AG04450 (cell line): ENCODE measurements at places on chromosomes 6 and 20.

DNA sequence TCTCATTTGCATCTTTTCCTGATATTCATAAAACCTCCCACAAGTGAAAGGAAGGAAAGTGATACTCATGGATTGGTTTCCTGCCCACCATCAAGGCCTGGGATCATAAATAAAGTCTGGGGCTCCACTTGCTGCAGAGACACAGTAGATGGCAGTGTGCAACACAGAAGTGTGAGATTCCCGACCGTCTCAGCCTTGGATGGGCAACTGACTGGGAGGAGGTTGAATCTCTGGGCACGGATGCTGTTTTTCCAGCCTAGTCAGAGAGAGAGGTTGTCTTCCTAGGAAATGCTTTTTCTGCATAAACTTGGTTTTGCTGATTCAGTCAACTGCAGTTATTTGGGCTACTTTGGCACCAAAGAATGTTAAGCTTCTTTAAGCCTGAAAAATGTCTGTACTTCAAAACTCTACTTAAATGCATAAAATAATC, 9.9 kb upstream of the RFPL4B start:
- DNase-seq: peak; percentile 52

DNA sequence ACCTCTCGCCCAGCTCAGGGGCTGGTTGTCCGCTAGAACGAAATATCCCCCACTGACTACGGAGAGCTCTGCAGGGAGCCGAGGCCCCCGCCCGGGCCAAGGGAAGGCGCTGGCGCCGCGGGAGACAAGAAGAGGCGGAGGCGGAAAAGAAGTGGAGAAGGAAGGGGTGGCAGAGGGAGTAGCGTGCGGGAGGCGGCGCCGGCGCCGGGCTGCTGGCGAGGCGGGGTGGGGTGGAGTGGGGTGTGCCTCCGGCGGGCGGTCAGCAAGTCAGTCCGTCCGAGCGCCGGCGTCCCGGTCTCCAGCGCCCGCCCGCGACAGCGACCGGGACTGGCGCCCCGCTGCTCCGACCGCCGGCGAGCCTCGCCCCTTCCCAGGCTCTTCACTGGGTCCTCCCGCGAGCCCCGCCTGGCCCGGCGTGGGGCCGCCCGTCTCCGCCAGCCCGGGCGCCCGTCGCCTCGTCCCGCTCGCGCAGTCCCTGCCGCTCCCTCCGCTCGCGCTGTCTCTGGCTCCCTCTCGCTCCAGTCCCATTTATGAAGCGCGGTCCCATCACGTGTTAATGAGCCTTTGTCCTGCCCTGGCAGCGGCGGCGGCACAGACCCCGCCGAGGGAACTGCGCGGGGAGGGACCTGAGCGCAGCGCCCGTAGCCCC, at the start of gene CNR1:
Gene CNR1 (minus strand): TSS at position 504 of the 649 bp plus-strand sequence. CDS start 21,073 bp downstream, outside the sequence.
- DNase-seq: no peak

GRCh38 chr6:63352544-63353285, 32.9 kb upstream of the LGSN start:
- DNase-seq: peak; percentile 15

GRCh38 chr20:17611540-17612286, 41.8 kb downstream of the DSTN start:
- no peak for DNase-seq

DNA sequence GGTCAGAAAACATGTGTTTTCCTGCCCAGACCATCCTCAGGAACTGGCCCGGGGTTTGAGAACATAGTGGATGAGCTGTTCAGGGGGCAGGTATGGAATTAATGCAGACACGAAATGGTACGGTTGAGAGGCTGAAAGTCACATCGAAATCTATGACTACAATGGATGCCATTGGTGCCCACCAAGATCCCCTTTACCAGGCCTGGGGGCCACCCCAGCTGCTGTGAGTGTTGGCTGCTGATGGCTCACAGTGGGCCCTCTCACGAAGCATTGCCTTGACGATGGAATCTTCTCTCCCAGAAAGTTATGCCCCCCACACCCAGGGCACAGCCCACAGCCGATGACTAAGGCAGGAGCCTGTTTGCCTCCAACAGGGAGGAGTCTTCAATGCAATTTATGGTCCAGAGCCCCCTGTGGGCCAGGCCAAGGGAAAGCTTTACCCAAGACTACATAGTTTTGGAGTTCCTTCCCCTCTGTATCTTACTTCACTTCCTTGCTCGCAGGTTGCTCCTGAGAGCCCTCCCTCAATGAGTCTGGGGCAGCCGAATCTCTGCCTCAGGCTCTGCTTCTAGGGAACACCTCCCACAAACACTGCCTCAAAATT, 92.6 kb downstream of the BFSP1 start:
- no peak for DNase-seq

DNA sequence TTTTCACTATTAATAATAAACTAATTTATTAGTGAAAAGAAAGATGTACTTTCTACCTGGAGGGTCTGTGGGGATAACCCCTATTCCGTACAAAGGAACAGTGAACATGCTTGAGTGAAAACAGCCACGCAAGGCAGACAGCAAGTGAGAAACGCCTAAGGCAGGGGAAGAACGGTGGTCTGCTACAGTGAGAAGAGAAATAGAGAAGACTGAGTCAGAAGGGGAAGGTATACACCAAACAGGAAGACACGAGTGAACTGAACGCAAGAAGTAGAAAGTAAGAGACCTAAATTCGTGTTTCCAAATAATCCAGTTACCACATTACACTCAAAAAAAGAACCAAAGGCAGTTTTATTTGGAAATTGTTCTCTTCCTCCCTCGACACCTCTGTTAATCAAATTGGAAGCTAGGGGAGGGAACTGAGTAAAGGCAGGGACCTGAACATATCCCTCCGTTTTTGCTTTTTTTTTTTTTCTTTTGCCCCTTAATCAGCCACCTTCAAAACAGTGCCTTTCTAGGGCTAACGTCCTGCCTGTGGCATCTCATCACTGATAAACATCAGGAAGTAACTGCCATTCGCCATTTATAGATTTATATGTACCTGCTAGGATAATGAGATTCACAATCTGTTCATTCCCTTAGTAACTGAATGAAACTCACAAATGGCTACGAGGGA, 48.9 kb downstream of the ATXN1 start:
- no peak for DNase-seq

DNA sequence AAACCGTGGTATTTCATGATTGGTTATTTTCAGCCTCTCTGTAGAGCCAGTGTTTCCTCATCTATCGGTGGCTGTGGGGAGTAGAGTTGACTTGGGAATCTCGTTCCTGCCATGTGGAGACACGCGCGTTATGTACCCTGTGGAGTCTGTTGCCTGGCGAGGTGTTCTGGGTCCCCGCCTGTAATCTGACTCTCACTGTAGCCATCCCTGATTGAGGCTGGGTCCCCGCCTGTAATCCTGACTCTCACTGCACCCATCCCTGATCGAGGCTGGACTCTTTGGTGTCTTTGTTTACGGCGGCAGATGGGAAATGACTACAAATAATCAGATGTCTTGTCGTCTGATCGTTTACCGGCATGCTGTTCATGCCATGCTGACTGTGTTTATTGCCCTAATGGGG, 153.9 kb downstream of the DTNBP1 start:
- DNase-seq: no peak

DNA sequence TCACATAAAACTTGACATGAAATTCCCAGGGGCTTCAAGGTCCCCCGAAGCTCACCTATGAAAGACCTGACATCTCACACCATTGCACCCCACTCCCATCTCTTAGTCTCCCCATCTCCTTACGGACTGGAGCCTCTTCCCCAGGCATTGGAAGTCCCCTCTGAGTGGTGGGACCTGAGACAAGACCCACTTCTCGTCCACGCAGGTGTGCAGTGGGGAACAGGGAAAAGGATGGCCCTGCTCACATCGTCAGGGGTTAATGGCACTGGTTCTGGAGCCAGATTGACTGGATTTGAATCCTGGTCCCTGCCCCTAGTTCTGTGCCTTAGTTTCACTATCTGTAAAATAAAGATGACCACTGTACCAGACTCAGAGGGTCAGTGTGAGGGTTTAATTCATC, 15.5 kb downstream of the ADGRF1 start:
- DNase-seq: no peak

DNA sequence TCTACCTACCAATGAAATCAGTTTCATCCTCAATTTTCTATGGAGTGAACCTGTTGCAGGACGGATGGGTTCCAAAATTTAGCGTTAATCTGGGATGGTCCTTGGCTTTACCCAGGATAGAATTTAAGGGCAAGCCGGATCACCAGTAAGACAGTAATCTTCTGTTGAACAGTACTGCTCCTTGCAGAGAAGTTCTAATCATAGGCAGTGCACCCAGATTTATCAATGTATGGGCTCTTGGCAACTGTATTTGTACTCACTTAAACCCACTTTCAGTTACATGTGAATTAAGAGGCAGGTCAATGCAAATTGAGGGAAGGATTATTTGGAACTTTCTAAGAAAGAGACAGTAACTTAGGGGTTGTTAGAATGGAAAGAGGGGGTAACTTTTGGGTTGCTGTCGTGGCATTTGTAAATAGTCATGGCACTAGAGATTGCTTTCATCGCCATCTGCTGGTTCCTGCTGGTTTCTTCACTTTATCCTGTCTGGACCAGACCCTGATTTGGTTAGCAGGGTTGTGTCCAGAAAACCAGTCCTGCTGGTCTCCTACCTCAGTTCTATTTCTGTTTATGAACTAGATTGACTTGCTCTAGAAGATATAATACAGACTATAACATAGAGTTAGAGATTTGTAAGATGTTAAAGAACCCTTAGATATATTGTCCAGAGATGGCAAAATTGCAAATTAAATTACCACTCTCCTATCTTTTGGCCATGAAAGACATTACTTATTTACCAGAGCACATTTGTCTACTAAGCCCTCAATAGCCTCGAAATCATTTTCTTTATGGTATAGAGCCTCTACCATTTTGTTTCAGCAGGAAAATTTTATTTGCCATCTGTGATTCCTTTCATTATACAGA, 646.3 kb downstream of the UTRN start:
- DNase-seq: no peak

DNA sequence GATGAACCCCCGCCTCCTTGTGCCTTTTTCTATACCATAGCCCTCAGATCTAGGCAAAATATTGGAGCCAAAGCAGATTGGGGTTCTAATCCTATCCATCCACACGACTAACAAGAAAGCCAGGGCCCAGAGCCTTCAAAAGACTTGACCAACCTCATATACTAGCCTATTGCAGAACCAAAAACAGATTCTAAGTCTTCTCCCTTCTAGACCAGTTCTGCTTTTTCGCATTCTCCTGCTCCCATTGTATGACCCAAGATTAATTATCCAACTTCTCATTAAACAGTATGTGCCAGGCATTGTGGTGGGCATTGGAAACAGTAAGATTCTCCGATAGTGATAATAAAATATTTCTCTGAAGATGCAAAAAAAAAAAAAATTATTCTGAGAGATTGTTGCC, 113.7 kb upstream of the JARID2 start:
- no peak for DNase-seq

- DNase-seq: no peak
Measured at GRCh38 chr6:45652416-45652815, 274.7 kb upstream of the SUPT3H start.

- DNase-seq: no peak
Measured at GRCh38 chr6:43376551-43376981, 7.1 kb upstream of the ZNF318 start.

DNA sequence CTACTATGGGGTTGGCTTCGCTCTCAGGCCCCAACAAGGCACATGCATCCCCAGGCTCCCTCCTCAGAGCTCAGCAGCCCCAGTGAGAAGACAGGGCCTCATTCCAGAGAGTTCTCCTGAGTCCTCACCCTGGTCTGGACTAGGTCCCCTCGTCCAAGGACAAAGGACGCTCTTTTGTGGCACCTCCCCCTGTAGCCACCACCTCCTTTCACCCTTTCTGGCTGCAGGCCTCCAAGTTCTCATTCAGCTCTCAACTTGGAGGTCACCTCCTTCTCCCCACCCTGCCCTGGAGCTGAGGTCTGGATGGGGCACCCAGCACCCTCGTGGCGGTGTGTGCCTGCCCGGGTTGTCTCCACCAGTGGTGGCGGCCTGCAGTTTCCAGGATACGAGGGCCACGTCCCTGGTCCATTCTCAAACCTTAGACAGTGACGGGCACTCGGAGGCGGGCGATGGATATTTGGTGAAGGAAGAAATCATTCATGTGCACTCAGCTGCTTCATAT, 2.5 kb downstream of the UNC93A start:
- DNase-seq: no peak

DNA sequence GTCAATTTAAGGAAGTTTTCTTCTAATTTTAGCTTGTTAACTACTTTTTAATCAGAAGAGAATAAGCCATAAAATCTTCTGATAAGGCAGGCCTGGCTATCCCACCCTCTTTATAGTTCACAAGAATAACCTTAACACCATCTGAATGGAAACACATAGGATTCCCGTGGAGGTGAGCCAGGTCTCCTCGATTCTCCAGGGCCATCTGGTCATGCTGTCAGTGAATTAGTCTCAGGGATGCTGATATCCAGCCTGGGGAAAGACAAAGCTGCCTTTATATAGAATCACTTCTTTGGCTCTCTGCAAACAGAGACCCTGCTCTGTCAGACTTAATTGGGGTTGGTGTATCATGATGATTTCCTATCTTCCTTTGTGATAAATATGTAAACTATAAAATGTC, 30.1 kb upstream of the TAGAP start:
- DNase-seq: no peak

- DNase-seq: peak; percentile 55
Measured at GRCh38 chr20:10553326-10553984, 118.3 kb downstream of the SLX4IP start.

- no peak for DNase-seq
Measured at GRCh38 chr6:88298066-88298845, 132.1 kb upstream of the CNR1 start.

DNA sequence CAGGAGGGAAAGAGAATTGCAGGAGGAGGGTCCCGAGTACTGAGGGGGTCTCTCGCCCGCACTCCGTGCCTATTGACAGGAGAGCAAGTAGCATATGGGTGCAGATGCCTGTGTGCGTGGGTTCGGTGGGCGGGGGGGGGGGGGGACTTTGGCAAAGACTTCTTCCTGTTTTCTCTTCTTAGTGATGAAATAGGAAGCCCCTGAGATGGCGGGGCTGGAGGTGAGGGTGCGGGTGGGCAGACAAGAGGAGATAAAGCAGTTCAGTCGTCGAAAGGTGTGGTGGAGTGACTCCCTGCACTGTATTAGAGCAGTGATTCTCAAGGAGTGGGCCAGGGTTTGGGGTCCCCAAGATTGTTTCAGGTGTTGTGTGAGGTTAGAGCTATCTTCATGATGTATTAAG, 3.7 kb downstream of the NAA20 start:
- no peak for DNase-seq

DNA sequence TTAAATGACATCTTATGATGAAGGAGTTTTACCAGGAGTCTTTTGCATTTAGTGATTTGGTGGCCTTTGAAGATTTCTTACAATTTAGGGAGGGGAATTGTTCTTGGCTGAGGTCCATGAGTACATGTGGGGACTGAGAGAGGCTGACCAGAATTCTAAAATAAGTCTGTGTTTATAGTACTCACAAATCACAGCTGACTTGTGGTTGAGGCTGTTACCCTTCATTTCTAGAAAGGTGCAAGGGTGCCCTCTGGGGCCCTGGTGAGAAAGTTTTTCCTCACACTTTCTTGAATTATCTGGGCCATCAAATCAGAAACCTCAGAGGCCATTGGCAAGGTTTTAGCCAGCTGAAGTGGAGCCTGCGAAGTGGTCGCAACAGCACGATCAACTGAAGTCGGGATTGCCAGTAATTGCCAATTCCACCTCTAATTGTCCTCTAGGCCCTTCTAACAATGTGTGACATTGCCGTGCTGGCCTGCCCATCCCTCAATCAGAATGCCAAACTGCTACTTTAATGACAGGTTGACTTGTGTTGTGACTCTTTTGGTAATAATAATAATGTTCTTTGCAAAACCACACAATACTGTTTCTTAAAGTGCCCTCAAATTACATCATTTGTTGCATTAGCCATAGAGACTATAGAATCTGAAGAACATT, 221.6 kb downstream of the OGFRL1 start:
- peak; percentile 55 for DNase-seq
